NCI-H1436 (cell line): ENCODE measurements at places on chromosomes 5 and 9.

DNA sequence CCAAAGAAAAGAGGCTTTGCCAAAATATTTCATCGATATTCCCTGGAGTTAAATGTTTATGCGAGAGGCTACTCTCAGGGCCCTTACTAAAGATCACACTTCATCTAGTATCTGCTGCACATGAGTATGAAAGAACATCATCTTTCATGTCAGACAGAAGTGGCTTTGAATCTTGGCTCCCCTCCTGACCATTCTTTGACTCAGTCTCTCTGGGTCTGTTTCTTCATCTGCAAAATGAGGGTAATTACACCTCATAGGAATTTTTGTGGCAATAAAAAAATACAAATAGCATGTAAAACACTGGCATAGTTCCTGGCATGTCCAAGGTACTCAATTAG is 58.1 kb downstream of the SLIT3 start:
- no peak for DNase-seq

DNA sequence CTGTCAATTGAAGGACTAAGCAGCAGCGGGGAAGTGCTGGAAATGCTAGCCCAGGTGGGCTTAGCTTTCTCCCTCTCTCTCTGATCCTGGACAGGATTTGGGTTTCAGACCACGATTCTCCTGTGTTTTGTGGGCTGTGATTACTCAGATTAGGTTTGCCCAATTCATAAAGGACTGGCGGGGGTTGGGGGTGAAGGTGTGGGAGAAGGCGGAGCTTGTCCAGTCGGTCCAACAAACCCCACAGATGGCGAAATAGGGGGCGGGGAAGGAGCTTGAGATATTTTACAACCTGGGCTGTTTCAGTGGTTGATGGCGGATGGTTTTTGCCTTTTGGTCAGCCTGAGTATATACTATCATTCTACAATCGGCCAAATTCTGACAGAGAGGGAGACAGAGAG is 35.2 kb downstream of the PCDHAC2 start:
- DNase-seq, result no peak

DNA sequence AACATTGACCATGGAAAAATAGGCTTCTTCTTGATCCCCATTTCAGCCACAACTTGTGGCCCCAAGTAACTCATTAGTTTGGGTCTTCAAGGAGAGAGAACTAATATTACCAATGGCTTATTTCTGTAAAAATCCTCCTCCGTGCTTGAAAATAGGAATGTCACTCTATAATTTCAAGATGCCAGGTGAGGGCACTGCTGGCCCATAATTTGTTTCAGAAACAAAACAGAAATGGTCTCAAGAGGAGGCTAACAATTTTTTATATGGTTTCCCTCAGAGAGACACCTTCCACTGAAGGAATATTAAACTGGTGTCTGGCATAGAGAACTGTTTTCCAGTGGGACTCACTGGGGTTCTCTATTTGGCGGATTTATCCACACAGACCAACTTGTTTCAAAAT is 437.0 kb upstream of the TRPC7 start:
- DNase-seq, result peak; percentile 55

DNA sequence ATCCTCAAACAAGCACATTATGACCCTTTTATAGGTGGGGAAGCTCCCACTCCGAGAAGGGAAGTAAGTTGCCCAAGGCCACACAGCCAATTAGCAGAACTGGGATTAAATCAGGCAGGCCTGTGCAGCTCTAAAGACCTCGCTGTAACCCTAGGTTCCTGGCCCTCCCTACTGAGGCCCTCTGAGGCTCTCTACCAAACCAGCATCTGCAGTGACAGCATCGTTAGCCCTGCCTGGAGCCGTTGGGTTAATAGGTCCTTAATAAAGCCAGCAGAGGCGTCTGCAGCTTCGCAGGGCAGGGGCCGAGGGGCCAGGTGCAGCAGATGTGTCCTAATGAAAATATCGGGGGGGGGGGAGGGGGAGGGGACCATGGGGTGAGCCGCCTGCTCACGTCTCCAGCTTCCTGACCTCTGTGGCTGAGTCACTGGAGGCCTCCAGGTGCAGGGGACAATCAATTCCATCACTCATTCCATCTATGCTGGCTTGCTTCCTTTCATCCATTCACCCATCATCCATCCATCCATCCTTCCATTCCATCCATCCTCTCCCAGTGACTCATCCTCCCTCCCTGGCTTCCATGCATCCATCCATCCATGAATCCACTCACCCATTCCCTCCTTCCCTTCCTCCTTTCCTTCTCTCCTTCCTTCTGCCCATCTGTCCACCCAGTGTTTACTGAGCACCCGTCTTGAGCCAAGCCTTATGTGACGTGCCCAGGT is 203.9 kb downstream of the C9orf50 start:
- no peak for DNase-seq

DNA sequence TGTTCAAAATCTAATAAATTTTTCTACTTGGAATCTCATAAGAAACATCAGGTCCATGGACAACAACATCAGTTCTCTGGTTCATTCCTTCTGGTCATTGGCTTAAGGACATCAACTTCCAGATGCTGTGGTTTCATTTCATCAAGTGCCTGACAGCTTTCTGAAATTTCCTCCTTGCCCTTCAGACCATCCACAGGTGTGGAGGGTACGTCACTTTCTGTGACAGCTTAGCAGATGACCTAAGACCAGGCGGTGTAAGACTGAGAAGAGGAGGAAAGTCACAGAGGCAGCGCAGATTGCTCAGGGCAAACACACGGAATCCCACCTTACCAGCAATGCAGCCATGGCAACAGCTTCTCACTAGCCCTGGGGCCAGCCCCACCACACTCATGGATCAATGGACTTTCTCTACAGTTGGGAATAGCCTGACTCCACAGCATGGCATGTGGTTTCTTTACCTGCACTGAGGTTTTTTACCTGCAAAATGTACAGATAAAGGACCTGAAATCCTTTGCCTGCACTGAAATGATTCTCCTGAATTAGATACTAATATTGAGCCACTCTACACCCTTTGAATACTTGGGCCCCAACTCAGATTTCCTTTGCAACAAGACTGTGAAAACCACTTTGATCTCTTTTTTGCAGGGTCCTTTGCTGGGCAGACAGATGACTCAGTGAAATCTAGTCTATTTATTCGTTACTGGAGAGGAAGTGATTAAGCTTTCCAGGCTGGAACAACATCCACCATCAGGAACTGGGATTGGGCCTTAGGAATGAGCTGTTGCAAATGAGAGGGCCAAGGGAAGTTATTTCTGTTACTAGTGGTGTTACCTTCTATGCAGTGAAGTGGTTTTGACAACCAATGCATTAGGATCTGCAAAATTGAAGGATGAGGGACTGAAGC is 26.9 kb downstream of the TICAM2 start:
- no peak for DNase-seq

GRCh38 chr5:145497052-145497451 is 338.1 kb downstream of the PRELID2 start:
- no peak for DNase-seq

- DNase-seq, result no peak
Measured at GRCh38 chr5:38719916-38720315, 125.9 kb upstream of the OSMR start.

DNA sequence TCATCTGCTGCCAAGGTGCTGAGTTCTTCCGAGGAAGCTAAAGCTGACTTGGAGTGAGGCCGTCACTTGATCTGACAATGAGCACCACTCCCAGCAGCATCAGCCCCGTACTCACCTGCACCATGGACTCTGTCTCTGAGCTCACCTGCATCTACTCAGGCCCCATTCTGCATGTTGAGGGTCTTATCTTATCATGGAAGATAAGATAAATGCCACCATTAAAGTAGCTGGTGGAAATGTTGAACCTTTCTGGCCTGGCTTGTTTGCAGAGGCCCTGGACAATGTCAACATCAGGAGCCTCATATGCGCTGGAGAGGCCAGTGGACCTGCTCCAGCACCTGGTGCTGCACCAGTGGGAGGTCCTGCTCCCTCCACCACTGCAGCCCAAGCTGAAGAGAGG is 35.0 kb upstream of the HMGCS1 start:
- DNase-seq, result no peak

GRCh38 chr9:92438900-92439526 is 14.7 kb upstream of the OMD start:
- DNase-seq, result no peak

- DNase-seq, result no peak
Measured at GRCh38 chr9:128383791-128384190, 12.6 kb downstream of the URM1 start.

DNA sequence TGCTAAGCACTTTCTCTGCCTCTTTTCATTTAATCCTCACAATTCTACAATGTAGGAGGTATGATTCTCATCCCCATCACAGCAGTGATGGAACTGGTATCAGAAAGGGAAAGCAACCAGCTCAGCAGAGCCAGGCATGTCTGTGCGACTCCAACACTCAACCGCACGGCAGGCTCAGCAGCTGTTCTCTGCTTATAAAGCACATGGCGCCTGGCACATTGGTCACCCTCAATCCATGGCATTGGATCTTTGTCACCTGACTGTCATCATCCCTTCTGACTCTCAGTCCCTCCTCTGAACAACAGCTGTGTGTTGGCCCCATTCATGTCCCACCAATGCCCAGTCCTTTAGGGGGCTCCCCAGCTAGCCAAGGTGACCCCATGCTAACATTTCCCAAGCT is 45.1 kb upstream of the HAND1 start:
- no peak for DNase-seq

- DNase-seq, result no peak
Measured at GRCh38 chr9:114116126-114116747, 17.1 kb upstream of the KIF12 start.

- DNase-seq, result peak; percentile 67
Measured at GRCh38 chr5:96687812-96688453, 25.8 kb downstream of the CAST start.

- DNase-seq, result no peak
Measured at GRCh38 chr9:133112663-133113026, 8.4 kb downstream of the RALGDS start.

GRCh38 chr5:147530530-147531389 is 20.9 kb upstream of the DPYSL3 start:
- DNase-seq, result no peak

- DNase-seq, result no peak
Measured at GRCh38 chr5:143417503-143418139, 14.1 kb upstream of the NR3C1 start.

DNA sequence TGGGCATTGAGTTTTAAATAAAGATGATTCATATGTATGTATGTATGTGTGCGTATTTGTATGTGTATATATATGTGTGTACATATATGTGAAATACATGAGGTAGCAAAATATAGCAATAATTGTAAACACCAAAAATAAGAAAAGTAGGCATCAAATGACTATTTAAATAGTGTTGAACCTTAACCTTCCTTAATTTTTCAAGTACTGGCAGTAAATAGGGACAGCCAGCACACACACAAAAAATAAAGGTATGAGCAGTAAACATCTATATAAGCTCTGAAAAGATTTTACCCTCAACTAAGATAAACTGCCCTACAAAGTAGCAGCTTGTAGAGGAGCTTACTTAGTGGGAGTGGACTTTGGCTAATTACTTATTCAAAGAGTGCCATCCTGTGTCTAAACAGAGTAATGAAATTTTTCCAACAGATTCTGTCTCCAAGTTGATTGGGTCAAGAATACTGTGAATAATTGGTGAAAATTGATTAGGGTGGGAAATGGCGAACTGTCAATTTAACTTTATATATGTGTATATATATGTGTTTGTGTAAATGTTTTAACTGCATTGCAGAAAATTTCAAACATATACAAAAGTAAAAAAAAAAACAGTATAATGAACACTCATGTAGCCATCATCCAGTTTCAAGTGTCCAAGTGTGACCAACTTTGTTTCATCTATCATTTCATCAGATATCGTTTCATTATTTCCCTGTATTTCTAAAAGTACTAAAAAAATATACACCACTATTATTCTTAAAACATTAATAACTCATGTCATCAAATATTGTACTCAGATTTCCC is 2.0 kb upstream of the ADAMTS6 start:
- DNase-seq, result peak; percentile 48
